ENCODE measurements at places on chromosomes 13 and 19.

DNA sequence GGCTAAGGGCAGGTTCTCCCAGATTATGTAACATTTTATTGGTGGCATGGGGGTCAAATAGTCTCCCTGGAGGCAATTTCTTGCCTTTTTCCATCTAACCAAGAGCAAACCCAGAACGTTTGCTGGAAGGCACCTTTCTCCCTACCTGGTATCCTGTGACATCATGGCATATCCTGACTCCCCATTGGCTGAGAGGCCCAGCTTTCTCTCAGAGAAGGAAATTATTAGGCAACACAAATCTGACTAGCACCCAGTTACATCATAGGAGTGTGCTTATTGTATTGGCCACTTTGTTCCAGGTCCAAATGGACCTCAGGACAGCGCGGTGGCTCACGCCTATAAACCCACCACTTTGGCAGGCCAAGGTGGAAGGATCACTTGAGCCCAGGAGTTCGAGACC lies 13.0 kb downstream of the NTN5 start:
- H3K4me1 ChIP-seq = peaks cover 8% of the 10 kb centered on the region
- H3K27ac ChIP-seq = no peak overlapping the region
- DNase-seq = no peak
- no peaks in the 10 kb centered on the region for H3K36me3 ChIP-seq

- peaks cover 38% of the 10 kb centered on the region for H3K4me1 ChIP-seq
- H3K36me3 ChIP-seq = no peaks in the 10 kb centered on the region
- peak overlapping the region; percentile 33 for H3K4me3 ChIP-seq
- no peak for DNase-seq
Observed at GRCh38 chr19:49116544-49116943, 2.4 kb downstream of the LIN7B start.

DNA sequence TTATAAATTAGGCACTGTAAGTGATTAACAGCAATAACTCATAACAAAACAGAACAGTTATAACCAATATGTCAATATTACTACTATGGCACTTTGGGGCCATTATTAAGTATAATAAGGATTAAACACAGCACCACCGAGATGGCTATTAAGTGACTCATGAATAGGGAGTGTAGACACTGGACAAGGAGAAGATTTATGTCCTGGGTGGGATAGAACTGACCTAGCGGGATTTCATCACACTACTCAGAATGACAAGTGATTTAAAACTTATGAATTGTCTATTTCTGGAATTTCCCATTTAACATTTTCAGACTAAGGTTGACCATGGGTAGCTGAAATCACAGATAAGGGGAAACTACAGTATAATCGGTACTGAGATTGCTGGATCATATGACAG lies 79.0 kb upstream of the SLC7A1 start:
- H3K27me3 ChIP-seq = peaks cover 2% of the 10 kb centered on the region
- no peak for DNase-seq
- H3K4me3 ChIP-seq = no peak overlapping the region
- no peak overlapping the region for H3K27ac ChIP-seq
- no peaks in the 10 kb centered on the region for H3K4me1 ChIP-seq

DNA sequence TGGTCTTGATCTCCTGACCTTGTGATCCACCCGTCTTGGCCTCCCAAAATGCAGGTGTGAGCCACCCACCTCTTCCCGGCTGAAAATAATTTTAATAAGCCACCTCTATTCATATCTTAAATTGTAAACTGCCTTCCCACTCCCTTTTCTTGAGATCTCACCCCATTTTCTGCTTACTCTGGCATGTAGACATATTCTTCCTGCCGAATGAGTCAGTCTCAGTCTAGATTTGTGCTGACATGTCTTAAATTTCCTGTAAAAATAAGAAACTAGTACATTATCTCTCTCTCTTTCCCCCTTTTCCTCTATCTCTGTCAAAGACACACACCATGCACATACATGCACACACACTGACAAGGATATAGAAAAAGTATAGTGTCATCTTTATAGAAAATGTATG lies 60.9 kb downstream of the THSD1 start:
- DNase-seq = no peak
- H3K36me3 ChIP-seq = no peaks in the 10 kb centered on the region
- no peak overlapping the region for H3K27ac ChIP-seq
- H3K4me3 ChIP-seq = no peak overlapping the region
- H3K27me3 ChIP-seq = peaks cover 2% of the 10 kb centered on the region
- no peaks in the 10 kb centered on the region for H3K4me1 ChIP-seq

DNA sequence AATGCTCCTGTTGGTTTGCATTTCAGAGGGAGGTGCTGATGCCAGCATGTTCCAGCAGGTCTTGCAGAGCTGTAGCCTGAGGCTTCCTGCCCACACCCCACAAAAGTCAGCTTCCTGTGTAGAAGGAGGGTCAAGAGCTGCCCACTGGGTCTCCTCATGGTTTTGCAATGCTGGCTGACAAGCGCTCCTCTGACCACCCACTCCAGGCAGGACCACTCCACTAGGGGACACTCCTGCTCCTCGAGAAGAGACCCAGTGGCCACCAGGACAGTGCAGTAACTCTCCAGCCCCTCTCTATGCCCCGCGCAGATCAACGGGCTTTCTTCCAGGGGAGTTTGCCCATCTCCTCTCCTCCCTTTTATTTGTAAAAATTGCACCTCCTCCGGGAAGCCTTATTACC lies 72.9 kb upstream of the UQCRFS1 start:
- peaks cover 25% of the 10 kb centered on the region for H3K27me3 ChIP-seq
- no peaks in the 10 kb centered on the region for H3K4me1 ChIP-seq
- H3K27ac ChIP-seq = no peak overlapping the region
- peak; percentile 7 for DNase-seq
- H3K4me3 ChIP-seq = no peak overlapping the region

GRCh38 chr13:44867825-44868224 lies 121.4 kb downstream of the NUFIP1 start:
- no peaks in the 10 kb centered on the region for H3K36me3 ChIP-seq
- DNase-seq = no peak
- H3K4me1 ChIP-seq = no peaks in the 10 kb centered on the region

- H3K27ac ChIP-seq = peak overlapping the region; percentile 88
- peak; percentile 62 for DNase-seq
- H3K27me3 ChIP-seq = no peaks in the 10 kb centered on the region
- H3K36me3 ChIP-seq = peaks cover 5% of the 10 kb centered on the region
- peak overlapping the region; percentile 84 for H3K4me3 ChIP-seq
Observed at GRCh38 chr13:98576200-98576945, 534 bp downstream of the STK24 start.

DNA sequence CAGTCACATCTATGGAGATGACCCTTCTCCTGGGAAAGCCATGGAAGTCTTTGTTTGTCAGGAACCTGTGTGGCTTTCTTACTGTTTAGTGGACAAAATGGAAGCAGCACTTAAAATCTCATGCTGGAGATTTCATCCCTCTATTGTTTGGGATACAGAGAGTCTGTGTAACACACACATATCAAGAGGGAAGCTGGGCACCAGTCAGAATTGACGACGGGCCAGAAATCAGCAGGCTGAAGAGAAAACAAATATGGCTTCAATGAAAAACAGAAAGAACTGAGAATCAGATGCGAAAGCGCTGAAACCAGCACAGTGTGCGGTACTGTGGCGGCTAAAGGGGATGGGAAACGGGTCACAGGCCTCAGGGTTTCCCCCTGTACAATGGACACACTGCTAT lies 72.2 kb upstream of the WASF3 start:
- H3K36me3 ChIP-seq = no peaks in the 10 kb centered on the region
- H3K4me3 ChIP-seq = no peak overlapping the region
- no peaks in the 10 kb centered on the region for H3K27me3 ChIP-seq
- H3K4me1 ChIP-seq = peaks cover 16% of the 10 kb centered on the region
- DNase-seq = no peak

- peaks cover 2% of the 10 kb centered on the region for H3K36me3 ChIP-seq
- H3K27ac ChIP-seq = peak overlapping the region; percentile 79
- H3K4me1 ChIP-seq = peaks cover 19% of the 10 kb centered on the region
- peak; percentile 70 for DNase-seq
- no peaks in the 10 kb centered on the region for H3K27me3 ChIP-seq
Observed at GRCh38 chr19:48480558-48481500, 11.7 kb downstream of the CYTH2 start.

DNA sequence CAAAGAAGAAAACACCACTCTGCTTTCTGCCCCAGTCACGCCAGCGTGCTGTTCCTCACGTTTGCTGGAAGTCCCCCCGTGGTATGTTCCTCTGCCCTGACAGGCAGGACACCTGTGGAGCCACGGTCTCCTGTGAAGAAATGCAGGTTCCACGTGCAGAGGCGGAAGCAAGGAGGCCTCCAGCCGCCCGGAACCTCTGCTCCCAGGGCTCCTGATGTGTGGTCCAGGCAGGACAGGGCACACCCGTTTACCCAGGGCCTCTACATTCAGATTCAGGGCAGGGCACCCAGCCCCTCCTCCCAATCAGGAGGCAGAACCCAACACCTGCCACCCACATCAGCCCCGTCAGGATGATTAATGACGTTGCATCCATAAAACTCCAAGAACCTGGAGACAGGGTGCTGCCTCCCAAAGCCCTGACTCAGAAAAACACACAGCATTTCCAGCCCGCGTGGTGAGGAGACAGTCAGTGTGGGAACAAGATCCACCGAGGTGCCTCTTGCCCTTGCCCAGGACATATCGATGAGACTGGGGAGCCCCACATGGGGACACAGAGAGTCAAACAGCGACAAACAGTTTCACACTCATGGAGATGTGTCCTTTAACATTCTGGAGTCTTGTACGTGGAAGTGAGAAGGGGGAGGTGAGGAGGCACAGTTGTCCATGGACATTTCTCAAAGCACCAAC lies 76.2 kb downstream of the COL4A1 start:
- no peak overlapping the region for H3K27ac ChIP-seq
- no peaks in the 10 kb centered on the region for H3K36me3 ChIP-seq
- no peaks in the 10 kb centered on the region for H3K4me1 ChIP-seq
- H3K27me3 ChIP-seq = peaks cover 34% of the 10 kb centered on the region

DNA sequence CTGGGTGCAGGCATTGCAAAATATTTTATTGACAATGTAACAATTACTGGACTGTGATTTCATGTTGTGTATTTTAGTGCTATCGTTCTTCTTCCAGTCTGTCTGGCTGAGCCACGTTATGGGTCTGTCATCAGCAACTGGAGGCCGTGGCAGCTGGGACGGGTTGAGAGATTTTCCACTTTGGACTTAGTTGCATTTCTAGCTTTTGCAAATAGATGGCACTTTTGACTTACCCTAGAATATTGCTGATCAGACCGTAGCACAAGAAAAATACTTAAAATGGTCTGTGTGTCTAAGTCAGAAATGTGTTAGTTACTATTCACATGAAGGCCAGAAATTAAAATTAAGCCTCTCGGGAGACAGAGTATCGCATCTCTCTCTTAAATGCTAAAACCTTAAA lies 211.1 kb downstream of the TEX29 start:
- peaks cover 46% of the 10 kb centered on the region for H3K27me3 ChIP-seq
- peaks cover 7% of the 10 kb centered on the region for H3K4me1 ChIP-seq
- H3K4me3 ChIP-seq = no peak overlapping the region
- no peak for DNase-seq
- no peak overlapping the region for H3K27ac ChIP-seq
- no peaks in the 10 kb centered on the region for H3K36me3 ChIP-seq

- DNase-seq = no peak
- H3K27ac ChIP-seq = no peak overlapping the region
- H3K4me3 ChIP-seq = no peak overlapping the region
- H3K27me3 ChIP-seq = no peaks in the 10 kb centered on the region
- no peaks in the 10 kb centered on the region for H3K4me1 ChIP-seq
- no peaks in the 10 kb centered on the region for H3K36me3 ChIP-seq
Observed at GRCh38 chr13:96824140-96824539, 170.1 kb downstream of the OXGR1 start.

DNA sequence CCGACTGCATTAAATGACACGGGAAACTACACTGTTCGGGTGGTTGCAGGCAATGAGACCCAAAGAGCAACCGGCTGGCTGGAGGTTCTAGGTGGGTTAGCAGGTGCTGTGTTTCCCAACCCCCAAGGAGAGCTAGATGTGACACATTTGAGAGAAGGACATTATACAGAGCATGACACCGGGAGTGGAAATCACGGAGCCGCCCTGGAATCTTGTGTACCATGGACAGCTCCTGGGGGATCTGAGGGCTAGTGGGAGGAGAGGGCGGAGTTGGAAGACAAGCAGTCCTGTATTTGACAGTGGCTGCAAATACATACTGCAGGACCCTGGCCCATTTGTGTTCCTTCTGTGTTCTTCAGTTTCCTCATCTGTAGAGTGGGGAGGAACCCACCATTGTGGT lies 2.3 kb downstream of the CEACAM18 start:
- H3K36me3 ChIP-seq = no peaks in the 10 kb centered on the region
- no peak overlapping the region for H3K27ac ChIP-seq
- peaks cover 18% of the 10 kb centered on the region for H3K4me1 ChIP-seq
- peaks cover 6% of the 10 kb centered on the region for H3K27me3 ChIP-seq
- H3K4me3 ChIP-seq = no peak overlapping the region
- peak; percentile 43 for DNase-seq

DNA sequence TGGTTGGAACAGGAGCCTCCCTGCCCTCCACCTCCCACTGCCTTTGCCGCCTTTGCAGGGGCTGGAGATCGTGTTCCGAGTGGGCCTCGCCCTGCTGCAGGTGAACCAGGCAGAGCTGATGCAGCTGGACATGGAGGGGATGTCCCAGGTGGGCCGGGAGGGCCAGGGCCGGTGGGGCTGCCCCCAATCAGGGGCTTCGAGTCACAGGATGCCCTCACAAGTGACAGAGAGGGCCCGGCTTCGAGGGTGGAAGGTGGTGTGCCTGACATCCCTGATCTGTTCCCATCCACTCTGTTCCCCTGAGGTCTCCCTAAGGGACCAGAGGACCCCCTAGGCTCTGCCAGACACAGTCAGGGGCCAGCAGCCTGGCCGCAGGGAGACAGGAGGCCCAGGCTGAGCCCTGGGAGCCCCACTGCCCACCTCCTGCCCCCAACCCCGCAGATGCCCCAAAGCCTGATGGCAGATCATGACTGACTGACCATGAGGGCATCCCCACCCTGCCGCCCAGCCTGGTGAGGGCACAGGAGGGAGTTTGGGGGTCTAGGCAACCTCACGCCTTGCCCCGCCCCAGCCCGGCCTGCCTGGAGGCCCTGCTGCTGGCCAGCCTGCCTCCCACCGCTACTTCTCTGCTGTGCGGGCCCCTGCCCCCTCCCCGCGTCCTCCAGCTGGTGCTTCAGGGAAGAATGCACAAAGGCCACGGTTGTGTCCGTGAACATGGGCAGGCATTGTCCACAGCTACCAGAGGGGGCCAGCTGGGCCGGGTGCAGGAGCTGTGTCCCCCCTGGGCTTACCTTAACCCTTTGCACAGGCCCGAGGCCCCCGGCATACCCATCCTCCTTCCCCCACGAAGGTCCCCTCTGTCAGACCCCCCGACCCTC lies 21.8 kb downstream of the EVI5L start:
- no peak for DNase-seq
- H3K27me3 ChIP-seq = no peaks in the 10 kb centered on the region
- no peak overlapping the region for H3K4me3 ChIP-seq
- H3K36me3 ChIP-seq = peaks cover 1% of the 10 kb centered on the region

DNA sequence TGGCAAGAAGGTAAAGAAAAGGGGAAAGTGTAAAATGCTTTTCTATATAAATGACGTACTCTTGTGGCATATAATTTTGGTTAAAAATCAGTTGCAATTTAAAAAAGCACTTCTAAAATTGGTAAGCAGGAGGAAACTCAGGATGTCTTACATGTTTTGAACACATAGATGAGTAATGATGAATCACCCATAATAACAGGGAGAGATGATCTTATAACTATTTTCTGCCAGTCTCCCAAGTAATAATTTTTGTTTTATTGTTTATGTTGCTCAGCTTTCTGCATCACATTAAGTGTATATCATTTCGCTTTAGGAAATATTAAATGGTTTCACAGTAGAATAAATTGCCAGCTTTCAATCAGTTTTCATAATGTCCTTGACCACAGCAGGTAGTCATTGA lies 1430.7 kb upstream of the PCDH20 start:
- no peaks in the 10 kb centered on the region for H3K36me3 ChIP-seq
- no peak overlapping the region for H3K4me3 ChIP-seq
- no peaks in the 10 kb centered on the region for H3K4me1 ChIP-seq

- no peaks in the 10 kb centered on the region for H3K27me3 ChIP-seq
- H3K27ac ChIP-seq = no peak overlapping the region
- no peak overlapping the region for H3K4me3 ChIP-seq
- no peaks in the 10 kb centered on the region for H3K4me1 ChIP-seq
- H3K36me3 ChIP-seq = no peaks in the 10 kb centered on the region
Observed at GRCh38 chr13:34223984-34224383, 406.0 kb downstream of the RFC3 start.
